ENCODE measurements at places on chromosomes 1 and 21. TPM values are rescaled to one million over a fixed set of nuclear protein-coding genes. Genes with fewer than 3 reads are reported as not detected.

KIF26B gene
- total RNA-seq: 4.0 TPM

CYP4X1 gene
- total RNA-seq: not detected

CCDC185 gene
- not detected for total RNA-seq

KPRP gene
- not detected for total RNA-seq

AGRN gene
- total RNA-seq: 382 TPM
